Karpas-422 (cell line): ENCODE measurements at places on chromosomes 12 and 14. TPM values are rescaled to one million over a fixed set of nuclear protein-coding genes. Genes with fewer than 3 reads are reported as not detected.

The HOXC13 gene
- total RNA-seq, result not detected in 2 replicates

The RNF212B gene
- not detected in 2 replicates for total RNA-seq

The ERGIC2 gene
- total RNA-seq, result 43.9 and 99.3 TPM in 2 replicates

The NAV3 gene
- 0.04 and 3.4 TPM in 2 replicates for total RNA-seq

The DNAJC22 gene
- not detected in 2 replicates for total RNA-seq

The TMEM229B gene
- total RNA-seq, result 60.2 and 84.7 TPM in 2 replicates

The OVCH1 gene
- total RNA-seq, result not detected in 2 replicates

The NEUROD4 gene
- total RNA-seq, result not detected in 2 replicates

The DDN gene
- 9.6 and 20.2 TPM in 2 replicates for total RNA-seq

The CISTR gene
- total RNA-seq, result not detected in 2 replicates

The CYP46A1 gene
- total RNA-seq, result 0.52 and 1.3 TPM in 2 replicates

The KRT3 gene
- not detected in 2 replicates for total RNA-seq

- peaks cover 24% of the 10 kb centered on the region for H3K36me3 ChIP-seq
- H3K27me3 ChIP-seq, result no peaks in the 10 kb centered on the region
- peaks cover 48% of the 10 kb centered on the region for H3K4me1 ChIP-seq
- no peak overlapping the region for H3K4me3 ChIP-seq
- DNase-seq, result no peak
Observed at GRCh38 chr12:113234483-113234882, 13.2 kb downstream of the TPCN1 start.

DNA sequence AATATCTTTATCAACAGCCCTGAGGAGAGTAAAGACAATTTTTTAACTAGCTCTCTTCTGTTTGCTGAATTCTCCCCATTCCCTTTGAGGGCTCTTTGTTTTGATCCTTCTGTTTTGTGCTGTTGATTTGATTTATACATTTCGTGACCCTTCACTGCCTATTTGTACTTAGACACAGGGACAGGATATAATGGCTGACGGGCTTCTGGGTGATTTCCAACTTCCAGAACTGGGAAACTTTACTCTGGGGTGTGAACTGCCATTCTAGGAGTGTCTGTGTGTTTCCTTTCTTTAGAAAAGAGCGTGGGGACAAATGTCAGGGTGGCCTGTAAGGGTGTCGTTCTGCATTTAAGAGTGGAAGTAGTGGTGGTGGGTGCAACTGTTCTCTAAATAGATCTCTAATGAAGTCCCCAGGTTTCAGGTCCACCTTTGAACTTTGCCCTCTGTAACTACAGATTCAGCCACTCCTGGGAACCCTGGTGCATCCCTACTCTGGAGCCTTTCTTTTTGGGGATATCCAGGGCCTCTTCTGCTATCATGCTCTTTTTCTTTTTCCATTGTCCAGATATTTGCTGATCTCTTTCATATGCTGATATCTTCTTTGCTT is 22.3 kb upstream of the SSPN start:
- no peaks in the 10 kb centered on the region for H3K36me3 ChIP-seq
- no peak overlapping the region for H3K27ac ChIP-seq
- no peak overlapping the region for H3K4me3 ChIP-seq
- H3K27me3 ChIP-seq, result no peaks in the 10 kb centered on the region

DNA sequence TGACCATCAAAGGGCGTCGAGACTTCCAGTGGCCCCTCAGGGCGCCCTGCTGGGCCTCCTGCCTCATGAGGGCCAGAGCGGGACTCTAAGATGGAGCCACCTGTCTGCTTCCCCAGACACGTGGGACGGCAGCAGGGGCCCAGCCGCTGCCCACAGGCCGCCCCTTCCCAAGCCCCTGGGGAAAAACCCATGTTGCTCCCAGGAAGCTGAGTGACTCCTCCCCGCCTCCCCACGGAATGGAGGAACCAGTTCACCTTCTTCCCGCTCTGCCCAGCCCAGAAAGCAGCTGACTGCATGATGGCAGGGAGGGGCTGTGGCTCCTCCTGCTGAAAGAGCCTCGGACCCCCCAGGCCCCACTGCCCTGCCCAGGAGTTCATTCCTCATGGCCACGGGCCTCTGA is 14.9 kb downstream of the RAB35 start:
- H3K27ac ChIP-seq, result no peak overlapping the region
- no peaks in the 10 kb centered on the region for H3K4me1 ChIP-seq
- peaks cover 11% of the 10 kb centered on the region for H3K36me3 ChIP-seq
- H3K4me3 ChIP-seq, result no peak overlapping the region
- no peak for DNase-seq
- no peaks in the 10 kb centered on the region for H3K27me3 ChIP-seq

- DNase-seq, result no peak
- H3K4me1 ChIP-seq, result peaks cover 4% of the 10 kb centered on the region
- H3K4me3 ChIP-seq, result no peak overlapping the region
- no peak overlapping the region for H3K27ac ChIP-seq
Observed at GRCh38 chr14:69554500-69554899, 20.2 kb downstream of the CCDC177 start.

GRCh38 chr12:41769810-41770209 is 374.9 kb downstream of the GXYLT1 start:
- H3K27ac ChIP-seq, result no peak overlapping the region
- DNase-seq, result no peak
- H3K27me3 ChIP-seq, result peaks cover 3% of the 10 kb centered on the region; the same call in 1 of the 2 replicates
- no peaks in the 10 kb centered on the region for H3K36me3 ChIP-seq
- no peak overlapping the region for H3K4me3 ChIP-seq

GRCh38 chr14:69572030-69572840 is 2.4 kb downstream of the CCDC177 start:
- H3K4me1 ChIP-seq, result peaks cover 13% of the 10 kb centered on the region
- H3K4me3 ChIP-seq, result no peak overlapping the region
- H3K27ac ChIP-seq, result no peak overlapping the region
- H3K27me3 ChIP-seq, result no peaks in the 10 kb centered on the region
- no peaks in the 10 kb centered on the region for H3K36me3 ChIP-seq

DNA sequence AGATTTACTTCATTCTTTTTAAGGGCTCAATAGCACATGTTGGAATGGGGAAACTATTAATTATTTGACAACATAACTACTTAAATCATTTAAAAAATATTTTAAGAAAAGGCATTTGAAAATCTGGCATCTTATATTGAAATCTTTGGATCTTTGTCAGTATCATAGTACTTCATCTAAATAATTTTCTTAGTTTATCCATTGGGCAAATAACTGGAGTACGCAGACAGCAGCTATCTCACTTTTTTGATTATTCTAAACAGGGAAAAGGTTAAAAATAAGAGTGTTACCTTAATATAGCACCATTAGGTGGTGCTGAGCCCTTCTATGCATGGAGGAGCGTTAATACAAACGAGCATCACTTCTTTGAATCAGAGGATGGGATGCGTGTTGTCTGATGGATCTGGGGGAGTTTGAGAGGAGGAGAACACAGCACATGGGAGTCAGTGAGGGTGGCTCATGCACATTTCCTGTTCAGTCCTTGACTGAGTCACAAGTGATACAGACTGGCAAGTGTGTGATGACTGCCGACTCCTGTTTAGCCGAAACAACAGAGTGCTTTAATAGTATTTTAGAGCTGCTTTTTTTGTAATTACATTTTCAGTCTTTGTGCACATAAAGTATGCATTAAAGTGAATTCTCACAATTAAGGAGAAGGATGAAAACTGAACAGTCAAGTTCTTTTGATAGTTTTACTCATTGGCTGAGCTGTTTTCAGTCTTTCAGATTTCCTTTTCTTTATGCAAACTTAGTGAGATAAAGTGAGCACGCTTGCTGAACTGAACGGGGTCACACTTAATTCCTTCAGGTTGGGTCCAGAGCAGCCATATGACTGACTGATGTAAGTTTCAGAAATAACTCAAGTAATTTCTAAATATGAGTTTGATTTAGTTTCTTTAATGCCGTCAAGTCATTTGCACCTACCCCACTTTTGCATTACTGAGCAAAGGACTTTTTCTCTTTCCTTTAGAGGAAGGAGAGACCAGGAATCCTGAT is 92.7 kb downstream of the DIP2B start:
- H3K27me3 ChIP-seq, result no peaks in the 10 kb centered on the region
- no peaks in the 10 kb centered on the region for H3K36me3 ChIP-seq
- peak overlapping the region; percentile 63 for H3K4me3 ChIP-seq
- peak; percentile 91 for DNase-seq
- peak overlapping the region; percentile 96 for H3K27ac ChIP-seq

- H3K36me3 ChIP-seq, result no peaks in the 10 kb centered on the region
- peaks cover 75% of the 10 kb centered on the region for H3K4me1 ChIP-seq
- H3K27ac ChIP-seq, result peak overlapping the region; percentile 73
- DNase-seq, result no peak
- no peak overlapping the region for H3K4me3 ChIP-seq
Observed at GRCh38 chr14:100286484-100287191, 19.6 kb downstream of the SLC25A29 start.

DNA sequence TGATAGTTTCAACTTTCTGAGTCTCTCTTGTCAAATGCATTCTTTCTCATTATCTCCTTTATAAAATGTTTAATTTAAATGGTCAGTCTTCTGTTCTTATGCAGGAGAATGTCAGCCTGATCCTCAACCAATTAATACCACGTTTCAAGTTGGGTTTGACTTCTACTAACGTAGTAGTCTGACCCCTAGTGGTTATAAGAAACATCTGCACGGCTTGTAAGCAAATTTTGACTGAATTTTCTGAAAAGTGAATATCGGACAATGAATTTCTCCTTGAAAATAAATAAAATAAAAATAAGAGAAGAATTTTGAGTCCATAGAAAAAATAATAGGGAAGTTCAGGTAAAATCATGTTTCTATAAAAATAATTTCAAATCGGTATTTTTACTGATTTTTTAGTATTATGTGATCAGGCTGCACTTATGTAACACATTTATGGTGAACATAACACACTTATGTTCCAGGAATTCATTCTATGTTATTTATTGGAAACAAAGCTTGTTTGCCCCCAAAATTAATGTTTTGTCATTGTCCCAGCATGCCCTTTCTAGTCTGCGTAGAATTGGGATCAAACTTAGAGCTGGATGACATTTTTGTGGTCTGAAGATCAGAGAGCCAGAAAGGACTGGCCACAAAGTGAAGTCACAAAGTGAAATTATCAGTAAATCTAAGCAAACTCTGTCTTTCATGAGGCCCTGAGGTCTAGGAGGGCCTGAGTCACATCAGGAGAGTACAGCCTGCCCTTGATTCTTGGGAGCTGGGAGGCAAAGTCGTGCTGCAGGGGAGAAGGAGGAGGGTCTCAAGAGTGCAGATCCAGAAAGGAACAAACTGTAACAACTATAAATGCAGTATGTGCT is 101.2 kb upstream of the STXBP6 start:
- H3K4me1 ChIP-seq, result no peaks in the 10 kb centered on the region
- H3K36me3 ChIP-seq, result no peaks in the 10 kb centered on the region
- H3K4me3 ChIP-seq, result no peak overlapping the region

GRCh38 chr12:123475246-123475703 is 17.3 kb downstream of the SNRNP35 start:
- no peak overlapping the region for H3K27ac ChIP-seq
- no peaks in the 10 kb centered on the region for H3K36me3 ChIP-seq
- no peak for DNase-seq
- H3K4me1 ChIP-seq, result peaks cover 1% of the 10 kb centered on the region
- H3K27me3 ChIP-seq, result no peaks in the 10 kb centered on the region

- H3K4me1 ChIP-seq, result peaks cover 33% of the 10 kb centered on the region
- H3K27me3 ChIP-seq, result no peaks in the 10 kb centered on the region
- H3K36me3 ChIP-seq, result peaks cover 8% of the 10 kb centered on the region; the same call in 1 of the 2 replicates
- no peak for DNase-seq
- no peak overlapping the region for H3K27ac ChIP-seq
- H3K4me3 ChIP-seq, result no peak overlapping the region
Observed at GRCh38 chr12:54051026-54051842, 2.4 kb upstream of the HOXC4 start.

DNA sequence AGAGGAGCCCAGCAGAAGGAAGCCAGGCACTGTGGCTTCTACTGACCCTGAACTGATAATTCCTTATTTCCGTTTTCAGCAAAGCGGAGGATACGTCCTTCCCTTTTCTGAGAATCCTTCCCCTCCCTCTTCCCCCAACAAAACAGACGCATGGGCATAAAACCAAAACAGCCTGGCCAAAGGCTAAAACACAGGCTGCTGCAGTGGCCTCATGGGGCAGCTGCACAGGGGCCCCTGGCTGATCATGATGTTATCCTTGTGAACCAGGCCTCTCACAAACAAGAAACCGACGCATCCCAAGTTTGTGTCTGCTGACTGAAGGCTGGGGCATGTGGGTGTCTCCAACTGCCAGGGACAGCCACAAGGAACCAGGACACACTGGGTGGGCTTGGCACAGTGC is 23.4 kb upstream of the STON2 start:
- no peaks in the 10 kb centered on the region for H3K36me3 ChIP-seq
- no peak overlapping the region for H3K4me3 ChIP-seq
- DNase-seq, result no peak
- H3K4me1 ChIP-seq, result no peaks in the 10 kb centered on the region
- no peak overlapping the region for H3K27ac ChIP-seq

GRCh38 chr14:75141062-75141461 is 14.2 kb upstream of the NEK9 start:
- no peak for DNase-seq
- peaks cover 42% of the 10 kb centered on the region for H3K4me1 ChIP-seq
- no peak overlapping the region for H3K27ac ChIP-seq

GRCh38 chr12:57044889-57045288 is 5.0 kb downstream of the MYO1A start:
- DNase-seq, result no peak
- H3K36me3 ChIP-seq, result no peaks in the 10 kb centered on the region
- no peaks in the 10 kb centered on the region for H3K27me3 ChIP-seq
- H3K27ac ChIP-seq, result no peak overlapping the region
- H3K4me1 ChIP-seq, result peaks cover 8% of the 10 kb centered on the region
- H3K4me3 ChIP-seq, result no peak overlapping the region

GRCh38 chr12:13425766-13426165 is 229.2 kb downstream of the EMP1 start:
- DNase-seq, result no peak
- no peak overlapping the region for H3K27ac ChIP-seq
- no peaks in the 10 kb centered on the region for H3K27me3 ChIP-seq
- no peaks in the 10 kb centered on the region for H3K4me1 ChIP-seq

GRCh38 chr12:30979371-30980259 is 53.1 kb downstream of the TSPAN11 start:
- H3K4me1 ChIP-seq, result no peaks in the 10 kb centered on the region
- H3K36me3 ChIP-seq, result no peaks in the 10 kb centered on the region
- no peak overlapping the region for H3K27ac ChIP-seq
- DNase-seq, result no peak

GRCh38 chr12:89960011-89960507 is 251.4 kb upstream of the ATP2B1 start:
- no peaks in the 10 kb centered on the region for H3K36me3 ChIP-seq
- no peaks in the 10 kb centered on the region for H3K4me1 ChIP-seq
- DNase-seq, result no peak

DNA sequence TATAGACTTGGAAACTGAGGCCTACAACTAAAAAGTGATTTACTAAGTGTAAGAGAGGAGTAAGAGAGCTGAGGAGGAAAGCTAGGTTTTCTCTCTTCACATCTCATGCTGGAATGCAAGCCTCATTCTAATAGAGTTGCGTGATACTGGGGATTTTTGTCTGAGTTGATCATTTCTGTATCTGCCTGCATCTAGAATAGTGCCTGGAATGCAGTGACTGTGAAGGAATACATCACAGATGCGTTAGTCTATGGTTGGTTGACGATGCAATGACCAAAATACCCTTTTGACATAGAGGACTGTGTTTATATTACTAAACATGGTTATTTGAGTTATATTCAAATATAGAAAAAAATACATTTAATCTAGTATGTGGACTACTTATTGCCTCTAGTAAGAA is 9.2 kb upstream of the TMEM117 start:
- H3K27ac ChIP-seq, result no peak overlapping the region
- H3K36me3 ChIP-seq, result no peaks in the 10 kb centered on the region
- H3K4me1 ChIP-seq, result peaks cover 6% of the 10 kb centered on the region
- H3K27me3 ChIP-seq, result no peaks in the 10 kb centered on the region
- H3K4me3 ChIP-seq, result no peak overlapping the region

- DNase-seq, result no peak
- no peak overlapping the region for H3K27ac ChIP-seq
- H3K4me1 ChIP-seq, result no peaks in the 10 kb centered on the region
- no peak overlapping the region for H3K4me3 ChIP-seq
- H3K27me3 ChIP-seq, result no peaks in the 10 kb centered on the region
Observed at GRCh38 chr14:85413836-85414526, 116.0 kb upstream of the FLRT2 start.
